ENCODE measurements at places on chromosomes 16 and 17.

- no peak for DNase-seq
Observed at GRCh38 chr17:82929676-82930042, 89.8 kb upstream of the ZNF750 start.

- no peak for DNase-seq
Observed at GRCh38 chr17:40070709-40071312, 8.0 kb downstream of the THRA start.

- DNase-seq: no peak
Observed at GRCh38 chr16:7675628-7676027, 343.0 kb downstream of the RBFOX1 start.

- DNase-seq: no peak
Observed at GRCh38 chr16:75494184-75494583, 1.1 kb downstream of the CHST6 start.

GRCh38 chr16:84308120-84308519 is 13.4 kb downstream of the WFDC1 start:
- DNase-seq: no peak

DNA sequence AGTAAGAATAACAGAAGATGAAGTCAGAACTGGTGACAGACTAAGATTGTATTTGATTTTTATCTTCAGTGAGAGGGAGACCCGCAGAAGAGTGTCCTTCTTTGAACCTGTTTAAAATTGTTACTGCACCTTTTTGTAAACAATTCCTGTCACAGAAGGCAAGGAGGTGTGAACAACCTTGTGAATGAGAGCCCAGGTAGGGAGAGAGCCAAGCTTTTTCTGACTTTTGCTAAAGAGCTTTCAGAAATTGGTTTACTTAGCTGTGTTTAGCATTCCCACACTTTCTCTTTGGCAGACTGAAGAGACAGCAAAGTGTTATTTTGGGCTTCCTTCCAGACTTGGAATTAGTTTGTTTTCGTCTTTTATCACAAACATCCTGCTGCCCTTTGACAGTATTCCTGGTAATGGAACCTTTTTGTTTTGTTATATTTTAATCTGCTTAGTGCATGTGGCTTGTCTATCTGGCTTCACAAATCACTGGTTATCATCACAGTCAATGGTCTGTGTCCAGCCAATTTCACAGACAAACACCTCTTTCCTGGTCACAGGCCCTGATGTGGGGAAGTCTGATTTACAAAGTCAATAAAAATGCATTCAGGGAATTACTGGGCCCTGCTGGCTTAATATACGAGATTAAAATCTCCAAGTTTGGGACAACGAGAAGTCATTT is 85.7 kb upstream of the HS3ST2 start:
- DNase-seq: no peak

DNA sequence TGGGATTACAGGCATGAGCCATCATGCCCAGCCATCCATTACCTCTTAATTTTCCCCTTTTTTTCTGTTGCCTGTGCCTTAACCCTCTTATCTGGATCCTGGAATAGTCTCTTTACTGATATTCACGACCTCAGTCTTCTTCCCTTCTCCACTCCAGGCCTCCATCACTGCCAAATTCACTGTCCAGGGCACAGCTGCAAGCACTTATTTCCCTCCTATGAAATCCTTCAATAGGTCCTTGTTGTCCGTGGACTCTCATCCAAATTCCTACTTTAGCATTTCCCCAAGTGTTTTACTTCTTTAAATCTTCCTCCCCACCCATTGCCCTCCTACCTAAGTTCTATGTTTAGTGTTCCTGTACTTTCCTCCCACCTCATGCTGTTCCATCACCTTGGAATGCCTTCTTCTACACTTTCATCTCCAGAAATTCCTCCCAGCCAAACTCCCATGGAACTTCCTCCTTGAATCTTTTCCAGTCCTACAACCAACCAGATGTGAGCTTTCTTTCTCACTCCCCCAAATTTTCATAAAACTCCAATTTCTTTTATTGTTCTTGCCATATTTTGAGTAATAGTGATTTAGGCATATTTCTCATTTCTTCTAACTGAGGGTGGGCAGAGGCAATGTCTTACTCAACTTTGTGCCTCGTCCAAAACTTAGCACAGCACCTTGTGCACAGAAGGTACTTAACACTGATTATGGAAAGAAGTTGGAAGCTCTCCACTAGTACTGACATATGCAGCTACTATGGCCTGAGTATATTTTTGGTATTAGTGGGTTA is 35.3 kb downstream of the FAM20A start:
- DNase-seq: no peak

Data from memory B cell (primary cell).